ENCODE measurements at places on chromosomes 5 and 9.

GRCh38 chr5:132277971-132278853 lies 16.0 kb upstream of the SLC22A4 start:
- no peak for DNase-seq

DNA sequence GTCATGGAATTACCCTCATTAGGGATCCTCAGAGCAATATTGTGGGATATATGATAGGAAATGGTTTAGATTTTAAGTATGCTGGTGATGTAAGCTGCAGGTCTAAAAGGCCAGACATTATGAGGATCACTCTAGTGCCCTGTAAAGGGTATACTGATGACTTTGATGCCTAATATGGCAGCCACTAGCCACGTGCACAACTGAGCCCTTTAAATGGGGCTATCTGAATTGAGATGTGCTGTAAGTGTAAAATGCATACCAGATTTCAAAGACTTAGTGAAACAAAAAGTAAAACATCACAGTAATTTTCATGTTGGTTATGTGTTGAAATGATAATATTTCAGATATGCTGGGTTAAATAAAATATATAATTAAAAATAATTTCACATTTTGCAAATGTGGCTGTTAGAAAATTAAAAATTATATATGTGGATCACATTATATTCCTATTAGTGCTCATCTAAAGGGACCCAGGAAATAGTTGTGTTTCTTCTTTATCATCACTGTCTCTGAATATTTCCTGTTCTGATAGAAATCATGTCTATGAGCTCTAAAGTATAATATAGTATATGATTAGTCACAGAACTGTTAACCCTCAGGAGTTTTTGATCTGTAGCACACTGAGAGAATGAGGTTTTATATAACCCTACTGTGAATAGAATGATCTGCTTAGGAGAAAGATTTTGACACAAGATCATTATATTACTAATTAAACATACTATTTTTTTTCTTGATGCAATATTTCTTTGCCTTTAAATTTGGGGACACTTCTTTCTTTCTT lies 50.1 kb downstream of the OSTF1 start:
- no peak for DNase-seq

GRCh38 chr5:133838286-133838685 lies 130.1 kb downstream of the C5orf15 start:
- DNase-seq: no peak

GRCh38 chr5:44900273-44900954 lies 91.7 kb downstream of the MRPS30 start:
- no peak for DNase-seq

- DNase-seq: peak; percentile 90
These were observed 55.8 kb upstream of the RANBP3L start for GRCh38 chr5:36357391-36357975.

- peak; percentile 79 for DNase-seq
These were observed at the start of gene CLTB for GRCh38 chr5:176415952-176416924. Gene CLTB, minus strand, starts transcription at chr5:176416539. Its CDS starts 176 bp downstream, at chr5:176416363.

- no peak for DNase-seq
These were observed 366.7 kb downstream of the GABRG2 start for GRCh38 chr5:162434281-162434680.

DNA sequence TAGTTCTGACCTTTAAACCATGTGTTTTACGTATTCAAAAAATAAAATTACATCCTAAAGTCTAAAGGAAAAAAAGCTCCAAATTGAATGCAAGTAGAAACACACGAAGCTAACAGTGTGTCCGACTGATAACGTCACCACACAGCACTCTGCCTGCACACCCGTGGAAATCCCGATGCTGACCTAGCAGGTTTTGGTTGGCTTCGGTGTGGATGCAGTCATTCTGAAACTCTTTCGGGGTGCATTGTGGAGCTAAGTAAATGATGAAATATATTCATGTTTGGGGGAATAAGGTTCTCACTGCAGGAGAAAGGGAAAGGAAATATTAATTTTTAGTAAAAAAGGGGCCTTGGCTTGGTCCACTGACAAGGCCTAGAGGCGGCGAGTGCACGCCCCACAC lies 2.0 kb downstream of the RASGEF1C start:
- no peak for DNase-seq

DNA sequence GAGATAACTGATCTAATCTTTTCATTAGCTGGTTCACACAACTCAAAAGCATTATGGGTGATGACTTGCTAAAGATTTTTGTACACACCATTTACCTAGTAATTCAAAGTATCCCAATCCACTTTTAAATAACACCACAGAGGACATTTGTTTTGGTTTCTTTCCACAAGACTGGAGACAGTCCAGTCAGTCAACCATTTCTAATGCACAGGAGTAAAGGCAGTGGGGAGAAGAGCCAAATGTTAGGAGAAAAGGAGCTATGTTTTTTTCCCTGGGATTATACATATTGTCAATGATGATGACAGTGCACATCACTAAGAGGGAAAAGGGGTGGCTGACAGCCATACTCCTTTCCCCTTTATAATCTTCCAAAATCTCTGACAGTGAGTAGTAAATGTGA lies 240.9 kb downstream of the GABRB2 start:
- no peak for DNase-seq

DNA sequence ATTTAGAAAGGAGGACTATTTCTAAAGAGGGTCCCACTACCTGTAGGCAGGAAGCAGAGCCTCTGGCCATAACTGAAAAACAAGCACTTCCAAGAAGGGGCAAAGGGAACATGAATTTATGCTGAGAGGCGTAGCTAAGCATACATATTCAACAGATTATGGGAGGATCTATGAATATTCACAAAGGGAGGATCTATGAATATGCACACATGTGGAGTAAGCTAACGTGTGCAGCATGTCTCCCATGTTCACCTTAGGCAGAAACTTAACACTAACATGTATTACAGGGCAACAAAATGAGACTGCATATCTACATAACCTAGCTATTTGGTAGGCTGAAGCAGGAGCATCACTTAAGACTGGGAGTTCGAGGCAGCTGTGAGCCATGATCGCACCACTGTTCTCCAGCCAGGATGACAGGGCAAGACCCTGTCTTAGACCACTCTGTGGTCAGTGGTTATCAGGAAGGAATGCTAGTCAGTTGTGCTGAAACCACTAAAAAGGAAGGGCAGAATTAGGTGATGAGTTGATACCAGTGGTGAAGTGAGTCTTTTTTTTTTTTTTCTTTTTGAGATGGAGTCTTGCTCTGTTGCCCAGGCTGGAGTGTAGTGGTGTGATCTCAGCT lies 20.8 kb downstream of the FXN start:
- DNase-seq: peak; percentile 32

DNA sequence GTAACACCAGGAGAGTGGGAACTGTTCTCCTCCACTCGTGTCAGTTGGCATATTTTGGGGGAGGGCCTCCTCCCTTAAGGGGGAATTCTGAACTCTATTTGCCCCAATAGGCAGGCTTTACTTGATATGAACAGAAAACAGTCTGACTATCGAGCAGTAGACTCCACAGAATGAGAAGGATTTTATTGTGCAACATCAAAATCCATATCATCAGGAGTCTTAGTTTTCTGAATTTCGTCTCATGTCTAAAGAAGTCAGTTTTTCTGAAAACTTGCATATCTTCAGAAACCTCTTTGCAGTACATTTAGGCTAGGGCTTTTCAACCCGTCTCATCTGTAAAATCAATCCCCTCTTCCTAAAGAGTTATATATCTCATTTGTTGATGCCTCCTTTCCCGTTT lies 96.2 kb downstream of the AUH start:
- DNase-seq: no peak

DNA sequence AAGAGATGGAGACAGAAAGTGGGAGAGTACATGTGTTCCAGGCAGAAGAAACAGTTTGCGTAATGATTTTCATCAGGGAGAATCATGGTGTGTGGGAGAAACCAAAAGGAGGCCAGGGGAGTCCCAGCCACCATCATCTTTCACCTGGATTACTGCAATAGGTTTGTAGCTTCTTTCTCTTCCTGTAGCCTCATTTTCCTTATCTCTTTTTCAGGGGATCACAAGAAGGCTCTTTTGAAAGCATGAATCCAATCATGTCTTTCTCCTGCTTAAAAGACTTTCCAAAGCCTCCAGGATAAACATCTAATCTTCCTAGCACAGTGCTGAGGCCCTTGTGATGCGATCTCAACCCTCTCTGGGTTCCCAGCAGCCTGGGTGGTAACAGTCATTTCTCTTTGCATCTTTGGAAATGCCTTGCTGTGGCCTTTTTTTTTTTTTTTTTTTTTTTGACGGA lies 10.3 kb upstream of the GPBP1 start:
- DNase-seq: no peak

DNA sequence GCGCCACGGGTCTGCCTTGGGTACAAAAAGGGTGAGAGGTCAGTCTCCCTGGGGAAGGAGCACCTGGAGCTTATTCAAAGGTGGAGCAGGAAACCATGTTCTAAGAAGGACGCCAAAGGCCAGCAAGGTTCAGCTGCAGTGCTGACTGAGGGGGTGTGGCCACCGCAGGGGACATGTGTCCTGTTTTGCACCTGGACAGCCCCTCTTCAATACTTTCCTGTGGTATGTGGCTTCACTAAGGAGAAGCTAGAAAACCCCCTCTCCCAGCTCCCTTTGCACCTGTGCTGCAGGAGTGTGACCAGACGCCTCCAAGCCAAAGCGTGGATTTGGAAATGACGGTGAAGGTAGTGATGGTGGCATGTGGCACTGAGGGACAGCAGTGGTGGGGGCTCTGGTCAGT lies 23.6 kb downstream of the TRIM14 start:
- no peak for DNase-seq

DNA sequence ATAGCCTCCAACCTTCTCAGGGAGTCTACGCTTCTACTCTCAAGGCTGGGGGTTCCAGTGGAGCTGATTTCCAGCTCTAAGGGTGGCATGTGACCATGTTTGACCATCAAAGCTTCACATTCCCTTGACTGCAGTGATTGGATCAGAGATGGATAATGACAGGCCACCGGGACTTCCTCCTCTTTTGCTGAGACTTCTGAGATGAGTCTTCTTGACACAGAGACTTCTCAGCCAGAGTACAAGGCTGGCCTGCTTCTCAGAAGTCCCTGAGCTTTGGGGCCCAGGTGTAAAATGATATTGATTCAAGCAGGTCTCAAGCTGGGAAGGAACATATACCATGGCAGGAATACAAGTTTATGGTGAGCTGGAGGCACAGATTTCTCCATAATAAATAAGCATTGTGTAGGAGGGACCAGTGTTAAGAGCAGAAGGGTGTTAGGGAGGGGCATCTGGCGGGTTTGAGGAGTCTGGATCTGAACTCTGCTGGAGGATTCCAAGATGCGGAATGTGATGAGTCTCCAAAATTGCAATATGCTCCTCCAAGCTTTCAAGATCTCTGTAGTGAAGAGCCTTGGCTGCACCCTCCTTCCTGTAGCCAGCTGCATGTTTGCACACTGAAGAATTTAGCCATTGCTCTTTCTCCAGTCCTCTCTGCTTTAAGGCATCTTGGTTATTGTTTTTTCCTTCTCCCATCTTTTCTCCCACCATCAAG lies 41.7 kb upstream of the HSD17B4 start:
- DNase-seq: no peak

DNA sequence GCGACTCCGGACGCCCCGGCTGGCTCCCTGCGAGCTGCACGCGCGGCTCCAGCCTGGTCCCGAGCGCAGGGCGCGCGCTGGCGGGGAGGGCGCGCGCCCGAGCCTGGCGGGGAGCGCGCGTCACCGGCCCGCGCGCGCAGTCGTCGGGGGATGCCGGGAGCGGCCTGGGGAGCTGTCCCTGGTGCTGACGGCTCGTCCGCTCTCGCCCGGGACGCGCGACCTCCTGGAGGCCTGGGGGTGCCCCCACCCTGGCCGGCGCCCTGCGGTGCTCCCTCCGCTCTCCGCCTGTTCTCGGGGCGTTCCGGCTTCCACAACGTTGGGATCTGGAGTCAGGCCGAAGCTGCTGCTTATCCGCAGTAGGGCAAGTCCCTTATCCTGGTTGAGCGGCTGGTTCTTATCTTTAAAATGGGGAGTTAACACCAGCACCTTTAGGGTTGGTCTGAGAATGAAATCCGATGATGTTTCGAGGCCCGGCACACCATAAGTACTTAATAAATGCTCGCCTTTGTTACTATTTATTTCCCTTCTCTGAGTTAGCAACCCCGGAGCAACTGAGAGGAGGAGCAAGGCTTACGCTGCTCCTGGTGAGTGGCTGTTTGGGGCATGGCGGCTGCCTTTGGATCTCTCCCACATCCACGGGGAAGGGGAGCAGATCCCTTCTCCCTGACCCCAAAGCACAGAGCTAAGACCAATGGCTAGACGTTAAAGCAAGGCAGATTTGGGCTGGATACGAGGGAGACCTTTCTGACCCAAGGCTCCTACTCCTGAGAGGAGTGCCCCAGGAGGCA lies at the start of gene FAM163B:
Gene FAM163B (minus strand): TSS at position 79 of the 788 bp plus-strand sequence. CDS start 29,166 bp downstream, outside the sequence.
- no peak for DNase-seq

GRCh38 chr5:81006947-81007636 lies 46.9 kb downstream of the RASGRF2 start:
- DNase-seq: no peak

DNA sequence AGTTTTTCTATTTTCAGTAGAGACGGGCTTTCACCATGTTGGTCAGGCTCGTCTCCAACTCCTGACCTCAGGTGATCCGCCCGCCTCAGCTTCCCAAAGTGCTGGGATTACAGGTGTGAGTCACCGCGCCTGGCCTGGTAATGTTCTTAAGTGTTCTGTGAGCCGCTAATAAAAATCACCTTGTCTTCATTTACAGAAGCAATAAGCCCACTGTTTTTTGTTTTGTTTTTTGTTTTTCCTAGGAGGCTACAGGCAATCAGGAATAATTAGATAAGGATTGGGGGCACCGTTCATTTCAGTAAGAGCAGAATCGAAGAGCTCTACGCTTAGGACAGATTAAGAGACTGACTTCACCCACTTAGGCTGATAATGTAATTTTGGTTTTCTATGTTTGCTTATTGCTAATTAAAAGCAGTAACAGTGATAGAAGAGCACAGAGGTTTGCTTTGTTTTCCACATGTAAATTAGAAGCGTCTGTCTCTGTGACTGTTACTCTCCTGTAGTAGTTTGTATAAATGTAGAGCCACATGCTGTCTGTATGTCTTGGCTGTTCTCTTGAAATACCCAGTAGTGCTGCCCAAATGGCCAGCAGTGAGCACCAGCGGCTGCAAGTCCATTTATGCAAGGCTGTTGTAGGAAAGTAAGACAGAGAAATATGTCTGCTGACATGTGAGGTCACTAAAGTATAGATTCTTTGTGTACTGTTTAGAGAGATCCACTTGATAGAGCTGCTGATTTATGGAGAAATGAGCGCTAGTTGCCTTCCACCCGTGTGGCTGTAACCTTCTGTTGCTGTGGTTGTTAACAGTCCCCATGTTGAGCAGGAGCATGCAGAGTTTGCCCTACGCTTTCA lies 30.5 kb downstream of the TRIO start:
- DNase-seq: peak; percentile 72

GRCh38 chr5:54243483-54244080 lies 66.8 kb downstream of the ARL15 start:
- peak; percentile 18 for DNase-seq

- DNase-seq: no peak
These were observed 13.2 kb downstream of the ST8SIA4 start for GRCh38 chr5:100889896-100890295.

- no peak for DNase-seq
These were observed 121.8 kb downstream of the SLF1 start for GRCh38 chr5:94740286-94740685.
